Tracheal epithelial cell (primary cell): ENCODE measurements at places on chromosomes 2 and 18. TPM values are rescaled to one million over a fixed set of nuclear protein-coding genes. Genes with fewer than 3 reads are reported as not detected.

The CDK5R2 gene
- total RNA-seq = not detected in 2 replicates

The GPR148 gene
- not detected in 2 replicates for total RNA-seq

The PLEK gene
- not detected in 2 replicates for total RNA-seq

The CTAGE1 gene
- total RNA-seq = not detected in 2 replicates

The TTC32 gene
- 4.3 and 8.3 TPM in 2 replicates for total RNA-seq

The RGPD5 gene
- 6.8 and 24.1 TPM in 2 replicates for total RNA-seq

The RAB17 gene
- 2.1 and 3.1 TPM in 2 replicates for total RNA-seq

The GKN1 gene
- total RNA-seq = not detected in 2 replicates

The ZSWIM2 gene
- total RNA-seq = not detected in 2 replicates

The ACKR3 gene
- 14.7 and 21.7 TPM in 2 replicates for total RNA-seq
